Caki2 (cell line): ENCODE measurements at places on chromosomes 7 and 10.

DNA sequence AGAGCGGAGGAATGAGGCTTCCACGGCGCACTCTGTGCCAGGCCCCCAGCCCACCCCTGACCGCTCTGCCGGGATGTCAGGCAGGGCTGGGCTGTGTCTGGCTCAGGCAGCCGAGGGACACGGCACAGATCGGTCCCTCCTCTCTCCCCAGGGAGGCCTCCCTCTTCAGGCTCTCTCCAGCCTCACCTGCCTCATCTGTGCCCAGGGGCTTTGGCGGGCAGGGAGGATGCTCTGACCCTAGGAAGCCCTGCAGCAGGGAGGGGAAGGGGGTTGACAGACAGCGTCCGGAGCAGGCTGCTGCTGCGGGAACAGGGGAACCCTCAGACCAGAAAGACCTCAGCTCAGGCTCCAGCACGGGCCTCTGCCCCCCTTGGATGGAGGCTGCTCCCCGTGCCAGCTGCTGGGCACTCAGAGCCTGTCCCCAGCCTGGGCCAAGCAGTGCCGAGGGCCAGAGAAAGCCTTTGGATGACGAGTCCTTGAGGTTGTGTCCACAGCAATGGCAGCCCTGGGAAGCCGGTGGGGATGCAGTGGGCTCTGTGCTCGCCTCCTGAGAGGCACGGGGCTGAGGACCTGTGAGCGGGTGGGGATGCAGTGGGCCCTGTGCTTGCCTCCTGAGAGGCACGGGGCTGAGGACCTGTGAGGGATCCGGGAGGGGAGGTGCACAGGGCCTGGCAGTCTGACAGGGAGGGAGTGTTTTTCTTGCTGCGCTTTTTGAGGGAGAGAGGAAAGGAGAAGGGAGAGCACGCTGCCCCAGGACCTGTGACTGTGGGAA lies 66.9 kb downstream of the FOXL3 start:
- DNase-seq: no peak

DNA sequence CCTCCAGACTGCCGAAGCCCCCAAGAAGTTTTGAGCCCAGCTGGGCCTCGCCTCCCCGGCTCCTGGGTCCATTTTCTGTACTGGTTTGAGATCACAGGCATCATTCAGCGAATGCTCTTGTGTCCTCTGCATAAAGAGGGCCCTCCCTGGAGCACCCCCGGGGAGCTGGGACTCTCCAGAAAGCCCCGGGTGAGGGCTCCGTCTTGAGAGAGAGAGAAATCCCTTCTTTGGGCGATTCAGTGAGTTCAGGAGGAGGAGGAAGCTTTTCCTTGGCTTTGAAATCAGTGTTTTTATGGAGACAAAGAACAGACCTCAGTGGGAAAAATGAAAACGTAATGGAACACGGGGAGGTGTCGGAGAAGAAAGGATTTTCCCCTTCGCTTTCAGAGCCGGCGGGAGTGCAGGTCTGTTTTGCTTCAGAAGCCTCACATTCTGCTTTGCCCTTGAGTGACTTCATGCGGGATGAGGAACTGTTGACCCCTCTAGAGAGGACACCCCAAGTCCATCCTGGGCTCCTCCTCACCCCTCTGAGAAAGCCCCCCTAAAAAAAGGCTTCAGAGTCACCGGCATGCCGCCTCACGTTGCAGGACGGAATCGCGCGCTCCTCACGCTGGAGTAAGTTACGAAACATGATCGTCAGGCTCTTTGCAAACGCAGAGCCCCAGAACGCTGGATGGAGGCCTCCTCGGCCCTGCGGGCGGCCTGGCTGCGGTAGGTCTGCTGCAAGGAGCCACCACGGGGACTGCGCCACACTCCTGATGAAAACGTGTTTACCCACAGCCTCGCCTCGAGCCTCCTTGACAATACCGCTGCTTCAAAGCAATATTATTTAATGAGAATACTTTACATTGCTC lies 8.5 kb upstream of the AP5Z1 start:
- DNase-seq: no peak

DNA sequence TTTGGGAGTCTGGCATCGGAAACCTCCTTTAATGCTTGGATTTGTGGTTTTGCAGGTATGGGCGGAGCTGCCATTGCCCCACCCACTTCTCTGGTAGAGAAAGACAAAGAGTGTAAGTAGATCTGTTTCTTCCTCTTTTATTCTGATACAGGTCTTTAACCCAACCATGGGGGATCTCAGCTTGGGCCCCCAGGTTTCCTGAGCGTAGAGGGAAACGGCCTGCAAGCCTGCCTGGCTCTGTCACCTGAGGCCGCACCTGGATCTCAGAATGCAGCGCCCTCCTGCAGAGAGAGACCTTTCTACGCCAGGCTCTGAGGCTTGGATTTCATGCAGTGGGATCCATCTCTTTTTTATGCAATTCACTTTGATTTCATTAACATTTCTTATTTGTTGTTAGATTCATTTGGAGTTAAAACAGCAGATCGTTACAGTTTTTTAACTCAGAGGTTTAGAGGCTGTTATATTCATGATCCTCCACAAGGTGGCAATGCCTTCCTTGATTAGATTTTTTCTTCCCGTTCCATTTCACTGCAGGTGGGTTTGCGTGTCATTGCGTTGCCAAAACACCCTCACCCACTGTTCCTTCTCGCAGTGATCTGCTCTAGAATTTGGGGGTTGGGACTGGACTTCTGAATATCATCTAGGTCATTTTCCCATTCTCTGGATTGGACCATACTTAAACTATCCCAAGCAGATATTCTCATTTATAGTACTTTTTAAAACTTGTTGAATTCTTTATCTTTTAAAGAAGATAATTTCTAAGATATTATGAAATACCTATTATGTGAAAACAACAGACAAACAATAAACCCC lies 20.0 kb downstream of the RBM17 start:
- peak; percentile 51 for DNase-seq

- DNase-seq: peak; percentile 27
Measured at GRCh38 chr10:84429926-84430520, 101.6 kb downstream of the CCSER2 start.
